Substantia nigra (tissue), 51 donors: ENCODE measurements at places on chromosomes 5 and 9.

DNA sequence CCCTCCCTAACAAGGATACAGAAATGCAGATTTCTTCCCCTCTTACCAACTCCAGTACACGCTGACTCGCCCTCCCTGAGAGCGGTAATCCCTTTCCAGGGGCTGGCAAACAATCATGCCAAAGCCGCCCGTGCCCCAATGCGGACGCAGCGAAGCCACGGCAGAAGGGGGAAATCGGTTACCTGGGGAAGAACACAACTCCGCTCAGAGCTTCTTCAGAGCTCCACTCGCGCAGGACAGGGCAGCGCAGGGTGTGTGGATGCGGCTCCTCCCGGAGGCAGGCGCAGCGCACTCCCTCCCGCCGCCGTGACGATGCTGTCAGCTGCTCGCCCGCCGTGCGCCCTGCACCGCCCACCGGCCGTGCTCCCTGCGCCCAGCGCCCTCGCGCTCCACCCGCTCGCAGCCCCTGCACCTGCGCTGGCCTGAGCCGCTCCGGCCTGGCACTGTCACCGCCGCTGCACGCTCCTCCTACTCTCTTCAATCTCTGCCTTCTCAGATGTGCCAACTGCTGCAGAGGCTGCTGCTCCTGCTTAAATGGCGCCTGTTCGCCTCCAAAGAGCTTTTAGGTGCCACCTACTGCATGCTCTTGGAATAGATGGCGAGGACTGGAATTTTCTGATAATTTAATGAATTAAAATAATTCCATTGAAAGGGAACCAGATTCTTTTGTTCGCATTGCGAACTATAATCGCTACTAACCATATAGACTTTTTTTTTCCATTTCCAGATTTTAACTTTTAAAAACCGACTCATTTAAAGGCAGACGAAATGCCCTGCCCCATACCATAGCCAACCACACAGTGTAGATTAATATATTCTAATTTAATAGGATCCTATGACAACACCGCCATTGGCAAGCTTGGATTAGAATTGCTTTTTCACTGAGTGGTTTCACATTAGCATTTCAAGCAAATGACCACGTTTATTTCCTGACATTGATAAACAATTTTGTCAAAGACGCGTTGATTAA is at the start of gene DIRAS2:
DIRAS2 (minus strand) TSS at position 255 of the 970 bp plus-strand sequence. CDS start 28,997 bp downstream, outside the sequence.
- peak; percentile 70 for DNase-seq

DNA sequence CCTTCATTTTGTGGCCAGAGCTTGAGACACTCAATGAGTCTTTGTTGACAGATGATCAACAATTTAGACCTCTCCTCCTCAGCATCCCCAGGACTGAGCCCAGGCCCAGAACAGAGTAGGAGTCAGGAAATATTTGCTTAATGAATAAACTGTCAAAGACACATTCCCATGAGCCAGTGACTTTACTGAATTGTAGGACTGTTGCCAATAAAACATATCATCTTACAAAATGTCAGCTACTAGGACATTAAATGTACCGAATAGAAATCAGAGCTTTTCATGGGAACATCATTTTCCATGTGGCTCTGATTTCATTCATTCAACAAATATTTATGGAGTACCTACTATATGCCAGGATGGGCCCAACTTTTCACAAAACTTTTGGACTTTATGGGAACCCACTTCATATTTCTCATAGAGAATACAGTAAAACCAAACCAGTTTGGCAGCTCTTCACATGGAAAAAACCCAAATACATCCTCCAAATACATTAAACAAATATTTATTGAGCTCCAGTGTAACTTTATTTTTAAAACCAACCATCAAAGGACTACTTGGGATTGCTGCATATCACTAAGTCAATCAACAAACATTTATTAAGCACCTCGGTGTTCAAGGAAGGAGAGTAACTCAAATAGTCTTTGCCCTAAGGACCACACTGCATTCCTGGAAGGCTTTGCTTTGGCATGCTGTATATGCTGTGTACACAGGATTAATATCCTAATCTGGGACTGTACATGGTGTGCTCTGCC is 11.4 kb downstream of the VDAC1 start:
- no peak for DNase-seq

DNA sequence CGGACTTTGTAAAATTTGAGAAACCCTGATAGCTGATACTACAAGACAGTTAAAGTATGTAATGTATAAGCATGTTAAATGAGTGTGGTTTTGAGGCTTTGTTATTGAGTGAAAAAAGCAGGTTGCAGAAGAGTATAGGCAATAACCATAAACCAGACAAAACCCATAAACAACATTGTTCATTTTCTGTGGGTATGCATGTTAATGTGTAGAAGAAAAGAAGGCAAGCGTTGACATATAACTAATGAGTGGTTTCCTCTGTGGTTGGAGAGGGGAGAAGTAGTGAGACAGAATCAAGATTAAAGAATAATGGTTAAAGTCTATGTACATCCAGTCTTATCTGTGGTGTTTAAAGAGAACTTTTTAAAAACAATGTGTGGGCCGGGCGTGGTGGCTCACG is 26.2 kb downstream of the RAD23B start:
- no peak for DNase-seq

- no peak for DNase-seq
Measured at GRCh38 chr5:143605403-143606005, 202.0 kb upstream of the NR3C1 start.

DNA sequence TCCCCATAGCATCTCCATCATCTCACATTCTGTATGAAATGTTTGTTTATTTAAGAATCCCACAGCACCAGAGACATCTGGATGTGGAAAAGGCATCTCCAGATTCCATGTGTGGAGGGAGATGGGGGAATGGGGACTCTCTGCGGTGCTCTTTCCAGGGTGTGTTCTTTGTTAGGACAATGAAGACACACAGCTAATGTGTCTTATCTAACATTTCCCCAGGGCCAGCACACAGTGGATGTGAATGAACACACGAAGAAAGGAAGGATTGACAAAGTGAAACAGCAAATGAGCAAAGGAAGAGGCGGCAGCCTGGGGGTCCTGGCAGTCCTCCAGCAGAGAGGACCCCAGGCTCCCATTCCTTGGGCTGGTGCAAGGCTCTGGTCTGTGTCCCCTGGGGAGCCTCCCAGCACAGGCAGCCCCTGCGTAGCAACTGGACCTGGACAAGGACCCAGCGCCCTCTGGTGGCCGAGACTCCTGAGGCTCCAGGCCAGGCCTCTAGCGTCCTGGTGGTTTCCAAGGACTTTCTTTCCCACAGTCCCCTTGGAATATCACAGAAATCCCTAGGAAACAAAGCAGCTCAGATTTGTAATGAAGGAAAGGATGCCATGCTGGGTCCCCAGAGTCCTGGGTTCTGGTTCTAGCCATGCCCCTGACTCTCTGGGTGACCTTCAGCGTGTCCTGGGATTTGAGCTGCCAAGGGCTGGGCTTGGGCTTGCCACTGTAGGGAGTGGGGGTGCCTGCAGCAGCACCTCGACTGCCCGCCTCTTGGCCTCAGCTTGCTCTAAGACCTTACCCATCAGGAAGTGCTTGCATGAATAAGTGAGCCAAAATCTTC is 3.5 kb upstream of the PDLIM7 start:
- peak; percentile 82 for DNase-seq

GRCh38 chr5:5164163-5164562 is 24.0 kb downstream of the ADAMTS16 start:
- DNase-seq = no peak

GRCh38 chr9:16680975-16681651 is 189.4 kb downstream of the BNC2 start:
- no peak for DNase-seq

- no peak for DNase-seq
Measured at GRCh38 chr5:18761801-18762200, 1127.5 kb downstream of the TAF11L14 start.

- no peak for DNase-seq
Measured at GRCh38 chr5:172031894-172032461, 25.5 kb upstream of the FBXW11 start.

GRCh38 chr9:126146254-126147145 is 180.1 kb upstream of the MVB12B start:
- DNase-seq = no peak

- no peak for DNase-seq
Measured at GRCh38 chr9:36991516-36992134, 42.4 kb downstream of the PAX5 start.

GRCh38 chr9:121567500-121568342 is 68.1 kb upstream of the GGTA1 start:
- DNase-seq = no peak

GRCh38 chr5:78293851-78294247 is 649 bp downstream of the AP3B1 start:
- no peak for DNase-seq

DNA sequence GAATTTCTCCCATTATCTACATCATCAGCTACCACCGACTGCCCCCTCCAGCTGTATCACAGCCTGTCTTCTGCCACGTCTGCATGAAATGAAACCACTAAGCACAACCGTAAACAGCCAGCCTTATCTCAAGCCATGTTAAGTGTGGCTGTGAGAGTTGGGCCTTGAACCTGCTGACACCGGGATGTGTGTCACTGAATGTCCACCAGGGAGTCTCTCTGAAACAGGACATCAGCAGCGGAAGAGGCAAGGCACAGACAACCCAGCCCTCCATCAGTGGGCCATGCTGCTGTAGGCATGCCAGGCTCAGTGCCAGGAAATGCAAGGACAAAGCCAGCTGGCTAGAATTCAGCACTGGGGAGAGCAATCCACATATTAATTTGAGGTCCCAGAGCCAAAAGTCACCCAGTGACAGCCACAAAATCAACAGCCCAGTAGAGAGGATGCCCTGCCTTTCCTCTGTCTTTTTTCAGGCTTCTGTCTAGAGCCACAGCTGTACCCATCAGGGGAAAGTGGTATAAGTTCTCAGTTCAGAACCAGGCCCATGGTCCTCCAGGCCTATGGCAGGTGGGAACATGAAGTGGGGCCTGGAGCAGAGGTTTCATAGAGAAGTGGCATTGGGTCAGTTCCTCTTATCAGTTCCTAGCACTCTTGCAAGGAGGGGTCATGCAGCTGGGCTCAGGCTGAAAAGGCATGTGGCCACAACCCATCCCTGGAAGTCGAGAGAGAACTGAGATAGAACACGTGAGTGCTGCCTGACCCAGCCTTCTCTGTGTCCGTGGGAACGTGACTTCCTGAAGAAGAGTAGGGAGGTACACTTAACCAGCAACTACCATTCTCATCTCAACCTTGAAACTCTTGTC is 199.4 kb downstream of the ESM1 start:
- peak; percentile 63 for DNase-seq
